Umbilical cord (tissue), 2 donors: ENCODE measurements at places on chromosomes 6 and 20. TPM values are rescaled to one million over a fixed set of nuclear protein-coding genes. Genes with fewer than 3 reads are reported as not detected.

Gene DEF6
- 8.9 TPM for total RNA-seq

Gene ITPA
- total RNA-seq = 7.2 TPM

Gene TNNC2
- not detected for total RNA-seq

Gene TAF11
- total RNA-seq = 23.8 TPM

Gene MCHR2
- total RNA-seq = 12.8 TPM

Gene TULP1
- total RNA-seq = 40.9 TPM

Gene LRRC1
- total RNA-seq = 17.8 TPM

Gene KCNK15
- 0.96 TPM for total RNA-seq

Gene GHRH
- not detected for total RNA-seq

Gene SEL1L2
- 13.7 TPM for total RNA-seq

Gene FERMT1
- total RNA-seq = 2.6 TPM

GRCh38 chr6:113377362-113377942, 479.7 kb upstream of the MARCKS start:
- no peak for DNase-seq

DNA sequence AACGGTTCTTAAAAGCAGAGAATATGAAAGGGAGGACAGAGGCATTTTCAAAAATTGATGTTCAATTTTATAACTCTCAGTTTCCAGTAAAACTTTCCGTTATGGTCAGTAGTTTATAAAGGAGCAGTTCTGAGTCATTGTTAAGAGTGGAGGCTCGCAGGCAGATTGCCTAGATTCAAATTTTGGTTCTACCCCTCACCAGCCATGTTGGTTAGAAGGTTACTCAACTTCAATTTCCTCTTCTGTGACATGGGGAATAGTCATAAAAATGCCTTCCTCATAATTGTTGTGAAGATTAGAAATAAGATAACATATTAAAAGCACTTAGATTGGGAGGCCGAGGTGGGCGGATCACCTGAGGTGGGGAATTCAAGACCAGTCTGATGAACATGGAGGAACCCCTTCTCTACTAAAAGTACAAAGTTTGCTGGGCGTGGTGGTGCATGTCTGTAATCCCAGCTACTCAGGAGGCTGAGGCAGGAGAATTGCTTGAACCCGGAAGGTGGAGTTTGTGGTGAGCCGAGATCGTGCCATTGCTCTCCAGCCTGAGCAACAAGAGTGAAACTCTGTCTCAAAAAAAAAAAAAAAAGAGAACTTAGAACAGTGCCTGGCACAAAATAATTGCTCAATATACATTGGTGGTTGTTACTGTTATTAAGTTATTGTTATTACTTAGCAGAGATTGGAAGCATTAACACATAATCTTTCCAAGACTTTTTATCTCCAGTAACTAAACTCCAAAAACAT, 348.9 kb downstream of the NRN1 start:
- DNase-seq = no peak

DNA sequence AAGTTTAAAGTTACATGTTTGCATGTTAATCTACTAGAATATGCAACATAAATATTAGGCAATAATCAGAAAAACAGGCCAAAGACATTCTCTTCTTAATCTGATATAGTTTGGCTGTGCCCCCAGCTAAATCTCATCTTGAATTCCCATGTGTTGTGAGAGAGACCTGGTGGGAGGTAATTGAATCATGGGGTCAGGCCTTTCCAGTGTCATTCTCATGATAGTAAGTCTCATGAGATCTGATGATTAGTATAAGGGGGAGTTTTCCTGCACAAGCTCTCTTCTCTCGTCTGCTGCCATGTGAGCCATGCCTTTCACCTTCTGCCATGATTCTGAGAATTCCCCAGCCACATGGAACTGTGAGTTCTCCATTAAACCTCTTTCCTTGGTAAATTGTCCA, 1241.7 kb upstream of the ADGRB3 start:
- no peak for DNase-seq

DNA sequence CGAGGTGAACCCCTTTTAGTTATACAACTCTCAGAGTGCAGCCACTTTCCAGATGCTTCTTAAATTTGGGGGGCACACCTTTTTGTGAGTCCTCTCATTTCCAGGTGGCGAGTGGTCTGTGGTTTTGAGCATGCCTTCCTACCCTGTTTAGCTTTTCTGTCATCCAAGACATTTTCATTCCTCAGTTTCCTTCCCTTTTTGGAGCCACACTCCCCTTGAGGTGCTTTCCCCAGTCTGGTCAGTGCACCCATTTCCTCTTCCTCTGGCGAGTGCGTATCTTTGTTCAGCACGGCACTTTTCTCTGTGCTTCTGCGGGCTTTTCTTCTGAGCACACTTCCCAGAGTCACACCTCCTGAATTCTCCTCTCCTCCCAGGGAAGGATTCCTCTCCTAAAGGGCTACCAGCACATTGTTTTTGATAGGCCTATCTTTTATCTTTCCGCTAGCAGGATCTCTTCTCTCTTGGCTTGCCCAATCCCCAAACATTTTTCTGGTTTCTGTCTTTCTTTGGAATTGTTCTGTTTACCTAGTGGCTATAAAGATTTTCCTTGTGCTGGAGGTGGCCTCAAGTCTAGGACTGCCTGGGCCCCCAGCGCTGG, 1.4 kb downstream of the PHF20 start:
- peak; percentile 31 for DNase-seq

DNA sequence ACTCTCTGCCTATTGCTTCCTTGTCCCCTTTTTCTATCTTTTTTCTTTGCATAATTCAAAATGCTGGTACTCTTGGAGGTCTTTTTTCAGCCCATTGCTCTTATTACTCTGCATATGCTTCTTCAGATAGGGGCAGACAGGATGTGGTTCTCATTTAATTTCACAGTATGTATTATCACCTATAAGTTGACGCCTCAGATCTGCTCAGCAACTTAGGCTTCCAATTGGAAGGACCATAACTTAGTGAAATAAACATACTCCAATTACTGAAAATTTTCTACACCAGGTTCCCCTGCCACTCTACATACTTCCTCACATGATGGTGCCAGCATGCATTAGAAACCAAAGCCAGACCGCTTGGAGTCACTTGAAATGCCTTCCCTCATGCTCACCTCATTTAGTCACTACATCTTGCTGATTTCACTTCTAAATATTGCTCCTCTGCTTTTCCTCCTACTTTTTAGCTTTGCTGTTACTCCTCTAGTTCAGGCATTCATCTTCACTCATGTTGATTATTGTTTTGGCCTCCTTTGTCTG, 34.5 kb upstream of the AHI1 start:
- DNase-seq = no peak

- no peak for DNase-seq
These were observed 303.5 kb downstream of the PTPRK start for GRCh38 chr6:128216917-128217316.

DNA sequence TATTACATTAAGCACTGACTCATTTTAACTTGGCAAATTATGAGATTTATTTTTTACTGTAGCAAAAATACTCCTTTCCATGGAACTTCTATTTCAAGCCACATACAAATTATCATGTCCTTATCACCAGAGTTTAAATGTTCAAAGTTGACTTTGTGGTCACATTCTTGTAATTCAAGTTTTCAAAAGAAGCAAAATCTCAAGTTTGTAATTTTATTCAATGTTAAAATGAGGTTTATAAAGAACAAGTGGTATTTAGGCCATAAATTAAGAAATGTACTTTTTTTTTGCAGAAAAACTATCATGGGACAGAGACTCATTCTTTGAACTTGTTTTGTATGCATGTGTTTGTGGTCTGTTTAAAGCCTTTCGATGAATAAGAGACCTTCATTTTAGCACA, 811.5 kb downstream of the TENT5A start:
- peak; percentile 10 for DNase-seq

DNA sequence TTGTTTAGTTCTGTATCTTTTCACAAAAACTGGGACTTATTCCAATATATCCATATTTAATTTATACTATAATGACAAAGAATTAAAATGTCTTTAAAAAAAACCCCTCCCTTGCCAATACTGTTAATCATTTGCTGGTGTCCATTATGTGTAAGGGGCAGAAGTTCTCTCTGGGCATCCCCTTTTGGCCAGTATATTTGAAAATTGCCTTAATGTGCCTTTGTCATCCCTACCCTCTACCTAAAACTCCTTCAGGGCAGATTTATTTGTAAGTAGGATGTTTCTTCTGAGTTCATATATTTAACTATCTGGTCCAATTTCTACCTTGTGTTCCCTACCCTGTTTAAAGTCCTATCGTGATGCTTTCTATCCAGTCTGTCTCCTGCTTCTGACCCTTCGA, 62.9 kb downstream of the ARHGAP18 start:
- no peak for DNase-seq

DNA sequence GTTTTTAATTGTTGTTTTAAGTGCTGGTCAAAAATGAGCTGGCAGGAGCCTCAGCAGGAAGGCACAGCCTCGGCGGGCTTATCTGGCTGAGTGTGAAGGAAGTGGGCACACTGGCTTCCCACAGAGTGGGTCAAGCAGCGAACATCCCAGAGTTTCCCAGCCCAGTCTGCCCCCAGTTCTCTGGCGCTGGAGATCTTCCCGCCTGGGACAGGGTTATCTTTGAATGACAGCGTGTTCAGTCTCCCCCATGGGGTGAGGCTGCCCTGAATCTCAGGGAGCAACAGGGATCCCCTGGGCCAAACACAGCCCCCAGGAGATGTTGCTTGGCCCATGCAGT, 122.2 kb upstream of the PTPN1 start:
- no peak for DNase-seq

- no peak for DNase-seq
These were observed 242.3 kb upstream of the SUPT3H start for GRCh38 chr6:45619994-45620471.

DNA sequence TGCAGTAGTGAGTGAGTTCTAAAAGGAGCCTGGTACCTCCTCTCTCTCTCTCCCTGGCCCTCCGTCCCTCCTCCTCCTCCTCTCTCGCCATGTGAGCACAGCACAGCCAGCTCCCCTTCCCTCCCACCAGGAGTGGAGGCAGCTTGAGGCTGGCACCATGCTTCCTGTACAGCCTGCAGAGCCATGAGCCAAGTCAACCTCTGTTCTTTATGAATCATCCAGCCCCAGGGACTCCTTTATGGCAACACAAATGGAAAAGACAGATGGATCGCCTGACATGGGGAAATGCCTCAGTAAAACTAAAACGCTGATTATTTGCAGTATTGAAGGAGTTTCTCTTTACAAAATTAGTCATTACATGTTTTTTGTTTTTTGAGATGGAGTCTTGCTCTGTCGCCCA, 233.7 kb upstream of the ARID1B start:
- no peak for DNase-seq

DNA sequence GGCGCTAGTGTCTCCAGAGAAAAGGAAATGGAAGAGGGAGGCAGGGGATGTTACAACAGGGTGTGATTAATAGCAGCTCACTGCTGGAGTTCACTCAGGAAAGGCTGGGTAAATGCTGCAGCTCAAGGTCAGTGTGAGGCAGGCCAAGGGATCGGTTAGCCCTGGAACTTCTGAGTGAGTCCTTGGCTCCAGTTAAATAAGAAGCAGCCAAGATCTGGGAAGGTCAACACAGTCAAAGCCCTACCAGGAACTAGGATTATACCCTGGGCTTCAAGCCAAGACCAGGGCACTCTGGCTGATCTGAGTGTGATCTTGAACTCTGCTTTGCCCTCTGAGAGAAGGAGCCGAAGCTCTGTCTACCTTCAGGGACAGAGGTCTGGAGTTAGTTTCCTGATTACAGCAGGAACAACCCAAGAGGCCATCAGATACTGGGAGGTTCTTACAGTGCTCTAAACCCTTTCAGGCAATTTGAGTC, 44.3 kb downstream of the TPD52L1 start:
- DNase-seq = peak; percentile 92

GRCh38 chr6:6546318-6547109, 42.0 kb upstream of the LY86 start:
- DNase-seq = peak; percentile 22

DNA sequence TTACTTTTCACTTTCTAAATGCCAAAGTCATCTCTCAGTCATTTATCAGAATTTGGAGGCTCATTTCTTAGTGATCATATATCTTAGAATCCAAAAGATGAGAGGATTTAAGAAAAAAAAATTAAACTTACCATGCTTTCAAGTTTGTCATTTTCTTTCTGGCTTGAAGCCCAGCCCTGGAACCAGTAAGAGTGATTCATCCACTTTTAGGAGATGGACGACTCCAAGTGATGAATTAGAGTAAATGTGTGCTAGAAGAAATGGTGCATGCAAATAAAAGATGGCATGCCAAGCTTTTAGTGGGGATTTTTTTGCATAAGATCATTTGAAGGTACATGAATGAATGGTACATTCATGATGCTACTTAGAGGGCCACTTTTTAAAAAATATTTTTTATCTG, 20.1 kb downstream of the PLCB1 start:
- peak; percentile 70 for DNase-seq

DNA sequence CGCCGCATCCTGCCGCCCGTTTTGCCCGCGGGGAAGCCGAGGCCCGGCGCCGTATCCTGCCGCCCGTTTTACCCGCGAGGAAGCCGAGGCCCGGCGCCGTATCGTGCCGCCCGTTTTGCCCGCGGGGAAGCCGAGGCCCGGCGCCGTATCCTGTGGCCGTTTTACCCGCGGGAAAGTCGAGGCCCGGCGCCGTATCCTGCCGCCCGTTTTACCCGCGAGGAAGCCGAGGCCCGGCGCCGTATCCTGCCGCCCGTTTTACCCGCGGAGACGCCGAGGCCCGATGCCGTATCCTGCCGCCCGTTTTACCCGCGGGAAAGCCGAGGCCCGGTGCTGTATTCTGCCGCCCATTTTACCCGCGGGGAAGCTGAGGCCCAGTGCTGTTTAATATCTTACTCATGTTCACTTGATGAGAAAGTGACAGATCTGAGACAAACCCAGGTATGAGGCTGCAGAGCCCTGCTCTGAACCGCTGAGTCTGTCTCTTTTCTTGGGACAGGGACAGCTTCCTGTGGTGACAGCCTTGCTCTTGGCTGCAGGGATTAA, 129.4 kb downstream of the CDH26 start:
- no peak for DNase-seq

DNA sequence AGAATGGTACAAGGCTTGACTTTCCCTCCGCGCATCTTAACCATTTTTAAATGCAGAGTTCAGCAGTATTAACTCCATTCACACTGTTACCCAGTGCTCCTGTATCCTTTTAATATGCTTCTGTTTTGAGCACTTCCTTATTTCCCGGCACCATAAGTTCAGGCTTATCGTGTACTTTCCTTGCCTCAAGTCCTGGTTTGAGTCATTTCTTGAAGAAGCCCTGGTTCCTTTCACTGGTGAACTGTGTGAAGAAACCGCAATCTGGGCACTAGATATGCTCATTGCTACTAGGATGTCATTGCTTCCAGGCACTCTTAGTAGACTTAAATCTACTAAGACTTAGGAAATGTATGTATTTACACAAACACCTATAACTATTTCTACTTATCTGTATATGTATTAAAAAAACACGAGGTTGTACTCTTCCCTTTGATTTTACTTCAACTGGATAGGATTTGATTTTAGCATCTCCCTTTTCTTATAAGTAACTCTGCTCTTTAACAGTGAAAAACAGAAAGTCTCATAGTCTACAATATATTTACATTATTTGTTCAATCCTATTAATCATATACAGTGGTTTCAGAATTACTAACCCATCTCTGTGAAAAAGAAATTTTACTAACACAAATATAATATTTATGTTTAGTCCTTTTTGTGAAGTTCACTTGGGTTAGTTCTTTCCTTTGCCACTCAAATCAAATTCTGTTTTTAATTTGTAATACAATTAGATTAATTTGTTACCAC, 135.5 kb downstream of the CDKAL1 start:
- DNase-seq = no peak
